SK-MEL-5 (cell line): ENCODE measurements at places on chromosomes 11 and 22. TPM values are rescaled to one million over a fixed set of nuclear protein-coding genes. Genes with fewer than 3 reads are reported as not detected.

DEFB131B gene
- not detected in 2 replicates for total RNA-seq

MMP13 gene
- not detected in 2 replicates for total RNA-seq

RFPL1 gene
- total RNA-seq, result not detected in 2 replicates

ANKK1 gene
- total RNA-seq, result not detected in 2 replicates

GCAT gene
- 29.3 and 32.5 TPM in 2 replicates for total RNA-seq

C11orf91 gene
- total RNA-seq, result 0.29 TPM in 1 of 2 replicates, not detected in the other

CYP2D6 gene
- total RNA-seq, result 0.21 and 0.24 TPM in 2 replicates

IL17REL gene
- not detected in 2 replicates for total RNA-seq

UBQLN3 gene
- total RNA-seq, result not detected in 2 replicates

CRYBA4 gene
- total RNA-seq, result 0.21 and 0.29 TPM in 2 replicates
